ENCODE measurements at places on chromosomes 4 and X.
A peak's percentile ranks its signal among the peaks of the same experiment; 100 is the strongest.

- no peak for DNase-seq
Observed at GRCh38 chr4:127622621-127622920, 10.2 kb upstream of the INTU start.

- no peak for DNase-seq
Observed at GRCh38 chrX:1582686-1583437, 8.5 kb upstream of the AKAP17A start.

DNA sequence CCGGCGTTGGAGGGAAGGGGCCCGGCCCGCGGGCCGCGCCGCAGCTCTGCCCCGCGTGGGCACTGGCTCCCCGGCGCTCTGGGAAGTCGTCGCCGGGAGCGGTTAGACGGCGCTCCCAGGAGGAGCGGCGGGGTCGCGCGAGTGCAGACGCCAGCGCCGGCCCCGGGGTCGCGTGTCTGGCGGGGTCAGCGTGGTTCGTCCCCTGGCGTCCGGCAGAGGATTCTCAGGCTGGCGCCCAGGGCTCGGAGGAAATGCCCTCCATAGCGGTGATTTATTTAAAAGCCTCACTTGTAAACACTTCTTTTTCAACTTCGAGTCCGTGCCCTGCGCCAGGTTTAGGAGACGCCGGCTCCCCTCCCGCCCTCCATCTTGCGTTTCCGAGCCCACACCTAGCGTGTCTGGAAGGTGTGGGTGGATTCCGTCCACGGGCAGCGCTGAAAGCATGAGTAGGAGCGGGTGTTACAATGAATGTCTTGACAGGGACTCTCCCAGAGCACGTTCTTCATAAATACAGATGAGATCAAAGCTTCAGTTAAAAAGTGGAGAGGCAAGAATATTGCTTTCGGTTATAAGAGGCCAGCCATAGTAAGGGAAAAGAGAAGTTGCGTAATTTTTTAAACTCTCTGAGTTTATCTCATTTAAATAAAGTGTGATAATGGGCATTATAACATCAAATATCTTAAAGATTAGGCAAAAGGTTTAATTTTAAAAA lies 692 bp downstream of the FAM241A start:
- peak; percentile 77 for DNase-seq

- no peak for DNase-seq
Observed at GRCh38 chr4:132982151-132982550, 166.9 kb upstream of the PCDH10 start.

- DNase-seq, result no peak
Observed at GRCh38 chr4:139783741-139784484, 118.3 kb downstream of the MGST2 start.

- DNase-seq, result no peak
Observed at GRCh38 chrX:119989905-119990555, 46.5 kb upstream of the NKAP start.

DNA sequence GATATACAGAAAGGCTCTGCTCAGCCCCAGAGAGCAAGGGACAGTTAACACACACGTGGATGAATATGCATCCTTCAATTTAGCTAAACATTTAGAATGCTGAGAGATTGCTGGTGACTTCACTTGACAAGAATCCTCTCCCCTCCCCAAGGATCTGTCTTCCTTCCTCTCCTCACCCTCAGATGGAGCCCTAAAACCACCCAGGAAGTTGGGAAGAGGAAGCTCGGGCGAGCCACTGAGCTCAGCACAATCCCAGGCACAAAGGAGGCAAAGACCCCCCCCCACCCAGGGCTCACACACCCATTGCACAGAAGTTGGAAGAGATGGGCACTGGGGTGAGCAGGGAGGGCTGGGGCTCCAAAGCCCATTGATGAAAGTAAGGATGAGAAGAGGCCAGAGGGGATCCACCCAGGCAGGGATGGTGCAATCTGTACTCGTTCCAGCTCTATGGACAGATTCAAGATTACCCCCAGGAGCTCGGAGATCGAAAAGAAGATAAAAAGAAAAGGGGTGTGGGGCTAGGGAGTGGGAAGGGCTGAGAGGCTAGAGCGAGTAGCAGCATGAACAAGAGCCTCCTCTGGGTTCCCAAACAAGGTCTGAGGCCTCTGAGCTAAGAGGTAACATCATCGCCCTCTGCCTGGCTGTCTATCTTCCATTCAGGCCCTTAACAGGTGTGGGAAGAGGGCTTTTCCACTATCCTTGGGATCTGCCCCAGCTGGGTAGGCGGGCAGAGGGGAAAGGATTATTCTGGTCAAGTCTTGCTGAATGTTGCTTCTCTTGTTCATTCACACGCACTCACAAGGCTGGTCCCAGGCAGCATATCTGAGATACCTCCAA lies 1.2 kb downstream of the TFE3 start:
- no peak for DNase-seq

DNA sequence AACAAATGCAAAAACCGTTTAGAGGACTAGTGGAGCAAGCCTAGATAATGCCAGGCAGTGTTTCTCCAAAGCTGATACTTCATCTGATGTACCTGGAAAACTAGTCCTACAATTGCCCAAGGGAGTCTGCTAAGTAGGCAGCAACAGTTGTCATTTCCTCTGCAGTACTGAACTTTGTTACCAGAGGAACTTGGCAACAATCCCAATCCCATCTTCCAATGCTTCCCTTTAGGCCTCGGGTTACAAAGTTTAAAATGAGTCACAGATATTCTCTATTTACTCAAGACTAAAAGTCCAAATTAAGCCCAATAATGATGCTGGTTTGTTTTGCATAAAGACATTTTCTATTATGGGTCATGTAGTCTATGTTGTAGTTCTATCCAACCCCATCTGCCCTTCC lies 120.0 kb upstream of the GLRA2 start:
- no peak for DNase-seq

DNA sequence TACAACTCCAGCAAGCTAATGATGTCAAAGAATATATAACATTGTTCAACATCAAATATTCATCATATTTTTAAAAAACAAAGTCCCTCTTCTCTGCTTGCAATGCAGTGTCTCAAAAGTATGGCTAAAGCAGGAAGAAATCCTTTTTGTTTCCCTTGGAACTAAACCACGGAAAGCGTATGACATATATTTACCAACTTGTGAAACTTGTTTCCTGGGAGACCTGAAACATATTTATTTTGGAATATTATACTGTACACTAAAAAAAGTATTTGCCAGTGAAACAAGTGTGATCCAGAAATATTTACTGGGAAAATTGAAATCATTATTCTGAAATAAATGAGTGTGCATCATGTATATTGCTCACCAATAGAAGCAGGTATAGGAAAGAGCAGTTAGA lies 156.0 kb upstream of the ANKRD50 start:
- no peak for DNase-seq

GRCh38 chrX:38803243-38803587 lies 2.0 kb downstream of the MID1IP1 start:
- DNase-seq, result no peak

GRCh38 chrX:24979081-24979480 lies 36.7 kb downstream of the ARX start:
- DNase-seq, result no peak

DNA sequence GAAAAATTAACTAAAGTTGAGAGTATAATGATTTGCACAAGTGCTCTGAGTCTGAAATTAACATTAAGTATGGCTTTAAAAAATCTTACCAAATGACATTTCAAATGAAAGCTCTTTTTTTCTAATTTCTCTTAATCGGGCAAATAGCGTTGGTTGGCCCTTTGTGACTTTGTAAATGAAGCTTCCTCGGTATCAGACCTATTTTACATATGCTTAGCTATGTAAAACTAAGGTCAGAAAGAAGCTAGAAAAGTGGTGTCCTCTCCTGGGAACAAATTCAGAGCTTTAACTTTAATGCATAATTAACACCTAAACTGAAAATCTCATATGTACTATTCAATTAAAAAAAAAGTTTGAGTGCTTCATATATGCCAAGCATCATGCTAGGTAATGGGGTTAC lies 62.7 kb downstream of the N4BP2 start:
- no peak for DNase-seq

GRCh38 chr4:169800541-169800940 lies 42.8 kb upstream of the HPF1 start:
- no peak for DNase-seq

DNA sequence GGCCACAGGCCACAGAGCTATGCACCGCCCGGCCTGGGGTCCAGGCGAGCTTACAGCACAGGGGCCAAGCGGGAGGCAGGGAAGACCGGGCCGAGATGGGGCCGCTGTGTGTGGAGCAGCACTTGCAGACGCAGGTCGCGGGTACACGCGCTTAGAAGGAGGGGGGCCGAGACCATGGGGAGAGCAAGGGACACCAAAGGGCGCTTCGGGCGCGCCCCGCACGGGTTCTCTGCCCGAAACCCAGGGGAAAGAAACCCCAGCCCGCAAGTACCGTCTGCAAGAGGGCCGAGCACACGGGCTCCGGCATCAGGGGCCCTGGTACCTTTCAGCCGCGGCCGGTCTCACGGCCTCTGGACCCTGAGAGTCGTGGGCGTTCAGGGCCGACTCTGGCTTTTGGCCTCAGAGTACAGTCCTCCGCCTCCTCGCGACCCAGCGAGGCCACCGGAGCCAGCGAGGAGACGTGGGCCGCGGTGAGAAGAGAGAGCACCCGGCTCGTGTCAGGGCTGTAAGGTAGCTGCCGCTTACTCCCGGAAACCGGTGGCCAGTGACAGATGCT lies 342 bp downstream of the EOLA2 start:
- no peak for DNase-seq

DNA sequence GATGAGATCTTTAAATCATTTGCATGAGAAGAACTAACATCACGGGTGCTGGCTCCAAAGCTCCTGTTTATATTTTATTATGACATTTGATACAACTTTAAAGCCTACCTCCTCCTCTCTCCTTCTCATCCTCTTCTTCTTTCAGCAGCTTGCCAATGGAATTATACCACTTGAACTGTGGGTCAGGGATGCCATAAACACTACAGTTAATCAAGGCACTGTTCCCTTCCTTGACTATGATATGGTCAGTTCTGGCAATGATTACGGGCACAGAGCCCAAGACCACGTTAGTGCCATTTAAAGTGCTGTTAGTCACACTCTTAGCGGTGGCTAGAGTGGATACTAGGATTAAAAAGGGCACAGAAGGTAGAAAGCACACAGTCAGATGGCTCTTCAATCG lies 20.7 kb downstream of the MFAP3L start:
- no peak for DNase-seq

DNA sequence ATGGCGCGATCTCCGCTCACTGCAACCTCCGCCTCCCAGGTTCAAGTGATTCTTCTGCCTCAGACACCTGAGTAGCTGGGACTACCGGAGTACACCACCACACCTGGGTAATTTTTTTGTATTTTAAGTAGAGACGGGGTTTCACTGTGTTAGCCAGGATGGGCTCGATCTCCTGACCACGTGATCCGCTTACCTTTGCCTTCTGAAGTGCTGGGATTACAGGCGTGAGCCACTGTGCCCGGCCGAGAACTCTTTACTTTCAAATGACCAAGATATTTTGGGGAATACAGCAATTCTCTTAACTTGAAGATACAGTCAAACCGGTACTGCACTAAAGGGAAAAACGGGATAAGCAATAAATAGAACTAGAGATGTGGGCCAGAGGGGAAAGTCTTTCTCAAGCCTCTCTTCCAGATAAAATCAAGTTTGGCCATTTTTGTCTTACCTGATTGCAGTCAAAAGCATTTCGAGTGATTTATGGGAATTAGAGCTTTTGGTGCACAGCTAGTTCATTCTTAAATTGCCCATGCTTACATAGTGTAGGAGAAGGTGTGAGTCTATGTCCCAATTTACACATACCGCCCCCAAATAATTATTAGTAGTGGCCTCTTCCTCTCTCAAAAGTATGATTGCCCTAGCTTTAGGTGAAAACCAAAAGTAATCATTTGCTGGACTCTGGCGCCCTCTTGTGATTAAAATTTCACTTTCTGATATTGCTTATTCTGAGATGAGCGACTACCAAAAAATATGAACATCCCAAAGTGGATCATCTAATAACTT lies 53.2 kb upstream of the ABCG2 start:
- DNase-seq, result no peak

DNA sequence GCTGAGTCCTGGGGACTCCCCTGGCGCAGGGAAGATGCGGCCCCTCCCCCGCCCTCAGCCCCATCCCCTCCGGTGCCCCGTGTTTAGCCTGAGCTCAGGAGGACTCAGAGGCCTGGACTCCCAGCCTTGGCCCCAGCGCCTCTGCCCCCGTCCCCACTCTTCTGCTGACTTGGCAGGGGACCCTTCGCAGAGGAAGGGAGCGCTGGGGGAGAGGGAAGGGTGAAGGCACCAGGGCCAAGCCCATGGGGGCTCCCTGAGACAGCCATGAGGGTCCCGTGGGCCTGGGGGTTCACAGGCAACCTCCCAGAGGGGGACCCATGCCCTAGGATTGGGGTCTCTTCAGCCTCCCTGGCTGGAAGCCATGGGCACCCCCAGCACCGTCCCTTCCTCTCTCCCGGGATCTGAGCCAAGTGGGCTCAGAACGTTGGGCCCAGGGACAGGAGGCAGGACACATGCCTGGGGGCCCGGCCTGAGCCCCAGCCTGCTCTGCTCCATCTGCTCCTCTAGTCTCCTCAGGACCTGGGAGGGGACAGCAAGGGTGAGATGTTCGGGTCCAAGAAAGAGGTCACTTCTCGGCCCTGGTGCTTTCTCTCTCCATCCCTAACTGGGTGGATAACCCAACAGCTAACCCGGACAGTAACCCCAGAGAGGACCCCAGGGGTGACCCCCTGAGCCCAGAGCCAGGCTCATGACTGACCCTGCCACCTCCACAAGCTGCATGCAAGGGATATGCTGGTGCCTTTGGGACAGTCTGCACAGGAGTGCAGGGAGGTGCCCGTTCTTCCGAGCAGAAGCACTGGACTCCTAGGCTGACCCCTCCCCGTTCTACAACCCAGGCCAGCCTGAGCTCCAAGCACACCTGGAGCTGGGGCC lies 1.5 kb upstream of the CPLX1 start:
- no peak for DNase-seq

GRCh38 chr4:119050527-119051090 lies 85.0 kb upstream of the MYOZ2 start:
- no peak for DNase-seq

GRCh38 chr4:153971899-153972298 lies 183.0 kb upstream of the SFRP2 start:
- DNase-seq, result no peak

DNA sequence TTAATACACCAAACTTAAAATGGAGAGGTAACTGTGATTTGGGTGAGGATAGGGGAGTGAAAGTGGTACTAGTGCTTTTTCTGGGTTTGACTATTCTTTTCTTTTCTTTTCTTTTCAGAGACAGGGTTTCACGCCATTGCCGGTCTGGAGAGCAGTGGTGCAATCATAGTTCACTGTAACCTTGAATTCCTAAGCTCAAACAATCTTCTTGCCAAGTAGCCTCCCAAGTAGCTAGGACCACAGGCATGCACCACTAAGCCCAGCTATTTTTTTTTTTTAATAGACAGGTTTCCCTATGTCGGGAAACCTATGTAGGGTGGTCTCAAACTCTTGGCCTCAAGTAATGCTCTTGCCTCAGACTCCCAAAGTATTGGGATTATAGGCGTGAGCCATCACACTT lies 3.0 kb upstream of the ARMCX4 start:
- DNase-seq, result no peak

DNA sequence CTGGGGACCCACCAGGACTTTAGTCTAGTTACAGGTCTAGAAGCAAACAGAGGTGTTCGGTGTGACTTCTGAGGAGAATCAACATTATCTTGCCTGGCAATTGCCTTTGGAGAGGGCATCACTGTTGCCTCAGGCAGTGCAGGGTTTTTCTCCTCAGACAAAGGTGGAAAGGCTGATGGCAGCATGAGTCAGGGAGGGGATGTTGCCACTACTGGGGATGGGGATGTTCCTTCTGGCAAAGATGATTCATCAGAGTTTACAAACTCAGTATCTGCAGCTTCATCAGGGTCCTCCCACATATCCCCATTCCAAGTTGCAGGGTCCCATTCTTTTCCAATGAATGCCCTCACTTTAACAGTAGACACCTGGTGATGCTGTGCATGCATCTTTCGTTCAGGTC lies 91.3 kb upstream of the GALNTL6 start:
- no peak for DNase-seq

- DNase-seq, result no peak
Observed at GRCh38 chrX:21934414-21934813, 6.1 kb upstream of the SMS start.
